SK-N-SH (cell line): ENCODE measurements at places on chromosomes 1 and 21.

DNA sequence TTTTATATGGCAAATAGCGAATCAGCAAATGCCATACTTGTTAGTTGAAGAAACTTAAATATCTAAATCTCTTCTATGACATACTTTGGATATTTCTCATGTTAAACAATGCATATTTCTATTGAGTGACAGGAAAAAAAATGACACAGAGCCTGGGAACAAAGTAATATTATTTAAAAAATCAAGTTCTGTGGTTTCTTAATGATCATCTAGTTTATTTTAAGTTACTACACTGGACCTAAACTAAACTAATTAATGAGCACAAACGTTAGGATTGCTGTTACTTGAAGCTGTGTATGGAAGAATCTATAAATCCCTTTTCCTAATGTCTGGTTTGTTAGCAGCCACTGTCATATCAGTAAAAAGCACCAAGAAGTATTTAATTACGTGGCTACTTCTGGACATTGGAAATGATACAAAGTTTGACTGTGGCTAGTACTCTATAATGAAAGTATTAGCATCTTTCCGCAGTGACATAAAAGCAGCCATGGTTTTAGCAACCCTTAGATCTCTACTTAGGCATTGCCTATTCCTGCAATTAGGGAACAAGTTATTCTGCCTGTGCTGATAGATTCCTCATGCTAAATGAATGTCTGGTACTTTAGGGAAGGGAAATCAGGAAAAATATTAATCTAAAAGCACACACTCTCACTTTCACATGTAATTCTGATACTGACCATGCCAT, 981.7 kb upstream of the B3GALT2 start:
- H3K4me3 ChIP-seq = no peak overlapping the region
- DNase-seq = no peak
- H3K27me3 ChIP-seq = no peaks in the 10 kb centered on the region
- no peaks in the 10 kb centered on the region for H3K4me1 ChIP-seq
- peak overlapping the region; percentile 36 for H3K27ac ChIP-seq

GRCh38 chr1:157141212-157141855, 3.1 kb upstream of the ETV3 start:
- no peaks in the 10 kb centered on the region for H3K36me3 ChIP-seq
- peak; percentile 33 for DNase-seq
- peaks cover 11% of the 10 kb centered on the region; the same call in 1 of the 2 replicates for H3K4me1 ChIP-seq
- no peak overlapping the region for H3K4me3 ChIP-seq
- peak overlapping the region; percentile 86 for H3K27ac ChIP-seq

GRCh38 chr1:111512132-111512889, 8.9 kb upstream of the ADORA3 start:
- H3K4me1 ChIP-seq = peaks cover 8% of the 10 kb centered on the region; the same call in 1 of the 2 replicates
- no peaks in the 10 kb centered on the region for H3K27me3 ChIP-seq
- DNase-seq = no peak
- H3K4me3 ChIP-seq = no peak overlapping the region
- H3K36me3 ChIP-seq = no peaks in the 10 kb centered on the region

- H3K27ac ChIP-seq = no peak overlapping the region
- H3K36me3 ChIP-seq = no peaks in the 10 kb centered on the region
- DNase-seq = no peak
- no peaks in the 10 kb centered on the region for H3K27me3 ChIP-seq
- H3K4me1 ChIP-seq = peaks cover 4% of the 10 kb centered on the region; the same call in 1 of the 2 replicates
- H3K4me3 ChIP-seq = no peak overlapping the region
Measured at GRCh38 chr1:57963581-57963980, 539.7 kb upstream of the DAB1 start.

DNA sequence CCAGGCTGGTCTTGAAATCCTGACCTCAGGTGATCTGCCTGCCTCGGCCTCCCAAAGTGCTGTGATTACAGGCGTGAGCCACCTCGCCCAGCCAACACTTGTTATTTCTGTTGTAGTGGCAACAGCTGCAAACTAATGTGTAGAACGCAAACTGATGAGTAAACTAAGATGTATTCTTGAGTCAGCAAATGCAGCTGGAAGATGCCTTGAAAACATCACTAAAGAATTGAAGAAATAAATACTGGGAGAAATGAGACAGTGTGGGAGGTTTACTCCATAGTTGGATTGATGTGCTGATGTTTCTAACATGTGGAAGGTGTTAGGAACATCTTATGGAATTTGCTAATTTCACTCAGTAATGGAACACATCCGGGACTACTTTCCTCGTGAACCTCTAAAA, 61.3 kb upstream of the KCNE2 start:
- no peak overlapping the region for H3K4me3 ChIP-seq
- H3K4me1 ChIP-seq = peaks cover 10% of the 10 kb centered on the region
- H3K36me3 ChIP-seq = no peaks in the 10 kb centered on the region
- H3K27me3 ChIP-seq = no peaks in the 10 kb centered on the region; the same call in 1 of the 2 replicates
- no peak for DNase-seq

- no peak overlapping the region; the same call in 1 of the 2 replicates for H3K4me3 ChIP-seq
- no peak overlapping the region for H3K27ac ChIP-seq
- peaks cover 11% of the 10 kb centered on the region; the same call in 1 of the 2 replicates for H3K4me1 ChIP-seq
- DNase-seq = peak; percentile 47
- H3K36me3 ChIP-seq = no peaks in the 10 kb centered on the region
- H3K27me3 ChIP-seq = peaks cover 15% of the 10 kb centered on the region
Measured at GRCh38 chr1:58251430-58252073, 295.0 kb downstream of the OMA1 start.

- peaks cover 3% of the 10 kb centered on the region for H3K36me3 ChIP-seq
- H3K4me1 ChIP-seq = peaks cover 8% of the 10 kb centered on the region
- peak overlapping the region; percentile 29 for H3K27ac ChIP-seq
- DNase-seq = peak; percentile 57
Measured at GRCh38 chr1:153866045-153866850, 56.5 kb downstream of the GATAD2B start.

GRCh38 chr1:54813485-54814125, 12.5 kb upstream of the TTC22 start:
- no peak overlapping the region for H3K4me3 ChIP-seq
- no peaks in the 10 kb centered on the region for H3K27me3 ChIP-seq
- H3K4me1 ChIP-seq = no peaks in the 10 kb centered on the region
- H3K36me3 ChIP-seq = no peaks in the 10 kb centered on the region

- H3K36me3 ChIP-seq = no peaks in the 10 kb centered on the region
- H3K4me1 ChIP-seq = no peaks in the 10 kb centered on the region
- H3K4me3 ChIP-seq = no peak overlapping the region
- peaks cover 10% of the 10 kb centered on the region for H3K27me3 ChIP-seq
Measured at GRCh38 chr1:203289281-203289981, 15.9 kb upstream of the BTG2 start.

- no peaks in the 10 kb centered on the region for H3K36me3 ChIP-seq
- no peaks in the 10 kb centered on the region; the same call in 1 of the 2 replicates for H3K4me1 ChIP-seq
- H3K27ac ChIP-seq = no peak overlapping the region
- H3K4me3 ChIP-seq = no peak overlapping the region
- H3K27me3 ChIP-seq = no peaks in the 10 kb centered on the region
- DNase-seq = no peak
Measured at GRCh38 chr1:214923278-214923915, 159.1 kb upstream of the KCNK2 start.

- H3K27me3 ChIP-seq = no peaks in the 10 kb centered on the region
- H3K36me3 ChIP-seq = no peaks in the 10 kb centered on the region
- H3K4me1 ChIP-seq = peaks cover 10% of the 10 kb centered on the region; the same call in 1 of the 2 replicates
- no peak overlapping the region for H3K4me3 ChIP-seq
Measured at GRCh38 chr1:40637470-40638007, 27.9 kb downstream of the RIMS3 start.

DNA sequence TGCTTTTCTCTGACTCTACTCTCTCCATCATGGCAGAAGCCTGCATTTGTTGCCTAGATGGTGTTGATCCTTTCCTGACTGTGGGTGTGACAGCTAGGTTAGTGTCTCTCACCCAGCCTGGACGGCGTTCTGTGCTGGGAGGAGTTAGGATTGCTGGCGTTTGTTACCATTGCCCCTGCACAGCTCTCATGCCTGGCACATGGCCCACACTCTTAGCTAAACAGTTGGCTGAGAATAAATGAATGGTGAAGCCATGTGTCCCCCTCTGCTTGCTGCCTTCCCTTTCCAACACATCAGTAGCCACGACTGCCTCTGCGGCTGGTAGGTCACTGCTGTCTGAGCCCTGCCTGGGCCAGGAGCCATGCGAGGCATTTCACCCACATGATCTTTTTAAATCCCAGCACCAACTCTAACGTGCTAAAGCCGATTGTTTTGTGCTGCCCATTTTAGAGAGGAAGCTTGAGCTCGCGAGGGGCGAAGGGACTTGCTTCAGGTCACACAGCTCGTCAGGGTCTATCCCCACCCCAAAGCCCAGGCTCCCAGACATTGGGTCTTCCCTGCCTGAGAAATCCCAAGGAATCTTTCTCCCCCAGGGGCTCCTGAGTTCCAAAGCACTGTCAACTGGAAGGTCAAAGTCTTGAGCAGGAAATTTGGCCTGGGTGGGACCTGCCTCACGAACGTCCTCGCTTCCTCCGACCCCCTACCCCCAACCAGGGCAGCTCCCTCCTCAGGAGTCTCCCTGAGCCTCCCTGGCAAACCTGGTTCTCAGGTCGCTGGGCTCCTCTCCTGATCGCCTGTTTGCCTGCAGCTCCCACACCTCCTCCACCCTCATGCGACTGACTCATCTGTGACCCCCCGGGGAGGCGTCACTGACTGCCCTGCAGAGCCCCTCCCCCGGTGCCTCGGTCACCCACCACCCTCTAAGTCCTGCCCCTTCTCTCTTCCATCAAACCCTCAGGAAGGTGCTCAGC, 271.7 kb upstream of the C1orf174 start:
- H3K27me3 ChIP-seq = no peaks in the 10 kb centered on the region
- no peak overlapping the region for H3K27ac ChIP-seq
- H3K36me3 ChIP-seq = no peaks in the 10 kb centered on the region
- DNase-seq = no peak
- H3K4me3 ChIP-seq = no peak overlapping the region

DNA sequence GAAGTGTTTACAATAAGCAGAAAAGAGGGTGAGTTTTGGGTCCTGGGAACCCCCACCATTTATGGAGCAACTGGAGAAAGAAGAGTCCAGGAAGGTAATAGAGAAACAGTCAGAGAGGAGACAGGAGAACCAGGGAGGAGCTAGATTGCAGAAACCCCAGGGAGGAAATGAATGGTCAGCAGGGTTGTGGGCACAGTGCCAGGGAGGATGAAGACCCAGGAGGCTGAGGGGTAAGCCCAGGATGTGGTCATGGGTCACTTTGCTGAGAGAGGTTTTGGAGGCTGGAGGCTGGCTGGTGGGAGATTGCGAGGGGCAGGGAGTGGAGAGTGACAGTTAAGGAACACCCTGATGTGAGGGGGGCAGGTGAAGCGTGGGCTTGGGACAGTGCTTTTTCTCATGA, 169.9 kb upstream of the CSF3R start:
- H3K4me1 ChIP-seq = no peaks in the 10 kb centered on the region
- H3K4me3 ChIP-seq = no peak overlapping the region
- H3K27me3 ChIP-seq = no peaks in the 10 kb centered on the region
- no peak overlapping the region for H3K27ac ChIP-seq

GRCh38 chr21:39531064-39531463, 79.3 kb downstream of the SH3BGR start:
- no peak for DNase-seq
- peaks cover 7% of the 10 kb centered on the region; the same call in 1 of the 2 replicates for H3K4me1 ChIP-seq
- H3K4me3 ChIP-seq = no peak overlapping the region
- no peaks in the 10 kb centered on the region for H3K27me3 ChIP-seq
- H3K27ac ChIP-seq = no peak overlapping the region
- H3K36me3 ChIP-seq = no peaks in the 10 kb centered on the region

GRCh38 chr1:179820226-179820970, 57.2 kb downstream of the TOR1AIP2 start:
- H3K36me3 ChIP-seq = no peaks in the 10 kb centered on the region
- no peaks in the 10 kb centered on the region for H3K27me3 ChIP-seq
- H3K4me3 ChIP-seq = no peak overlapping the region
- no peaks in the 10 kb centered on the region for H3K4me1 ChIP-seq

DNA sequence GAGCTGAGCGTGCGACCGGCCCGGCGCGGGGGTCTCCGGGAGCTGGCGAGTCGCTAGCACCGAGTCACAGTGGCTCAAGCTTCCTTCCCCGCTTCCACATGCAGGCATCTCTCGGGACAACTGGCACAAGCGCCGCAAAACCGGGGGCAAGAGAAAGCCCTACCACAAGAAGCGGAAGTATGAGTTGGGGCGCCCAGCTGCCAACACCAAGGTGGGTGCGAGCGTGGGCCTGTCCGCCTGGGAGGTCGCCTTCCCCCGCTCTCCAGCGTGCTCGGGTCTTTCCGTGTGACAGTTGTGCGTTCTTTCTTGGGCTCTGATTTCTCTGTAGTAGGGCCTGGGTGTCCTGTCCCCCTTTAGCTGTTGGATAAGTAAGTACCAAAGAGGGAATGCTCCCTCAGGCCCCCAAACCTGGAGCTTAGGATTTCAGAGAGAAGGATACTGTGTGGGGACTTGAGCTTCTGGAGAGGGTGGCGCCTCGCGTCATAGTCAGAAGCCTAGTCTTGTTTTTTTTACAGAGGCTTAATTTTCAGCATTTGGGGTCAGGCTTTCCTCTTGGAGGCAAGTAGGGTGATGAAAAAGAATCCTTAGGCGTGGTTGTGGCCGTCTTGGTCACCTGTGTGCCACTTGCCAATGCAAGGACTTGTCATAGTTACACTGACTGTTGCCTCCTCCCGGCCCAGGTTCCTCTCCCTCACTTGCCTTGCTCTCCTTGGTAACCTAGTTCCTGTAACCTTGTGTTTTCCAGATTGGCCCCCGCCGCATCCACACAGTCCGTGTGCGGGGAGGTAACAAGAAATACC, 790 bp downstream of the RPS8 start:
- peak overlapping the region; percentile 54 for H3K4me3 ChIP-seq
- H3K4me1 ChIP-seq = peaks cover 14% of the 10 kb centered on the region
- no peak for DNase-seq
- peak overlapping the region; percentile 87 for H3K27ac ChIP-seq
- peaks cover 22% of the 10 kb centered on the region for H3K36me3 ChIP-seq

DNA sequence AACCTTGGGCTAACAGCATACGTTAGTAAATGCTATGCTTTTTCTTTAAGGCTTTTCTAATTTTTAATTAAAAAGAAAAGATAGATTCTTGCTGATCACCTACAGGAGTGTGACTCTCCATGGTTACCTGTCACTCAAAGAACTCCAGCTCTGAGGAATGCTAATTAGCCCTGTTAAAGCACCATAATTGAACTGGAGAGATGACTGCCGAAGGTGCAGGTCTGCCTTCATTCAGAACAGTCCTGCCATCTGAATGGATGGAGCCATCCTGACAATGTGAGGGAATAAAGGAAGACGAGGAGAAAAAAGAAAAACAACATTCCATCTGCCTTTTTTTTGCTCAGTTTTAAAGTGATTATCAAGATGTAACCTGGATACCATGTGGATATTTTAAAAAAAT, 94.6 kb downstream of the ATP6V1G3 start:
- H3K27ac ChIP-seq = no peak overlapping the region
- no peak for DNase-seq
- peaks cover 5% of the 10 kb centered on the region; the same call in 1 of the 2 replicates for H3K4me1 ChIP-seq
- no peak overlapping the region for H3K4me3 ChIP-seq
- H3K36me3 ChIP-seq = peaks cover 2% of the 10 kb centered on the region
